ENCODE measurements at places on chromosomes 4 and X.

GRCh38 chr4:69071286-69071685 lies 25.0 kb upstream of the UGT2B7 start:
- no peak for DNase-seq

GRCh38 chr4:120775431-120775830 lies 147.1 kb downstream of the PRDM5 start:
- DNase-seq, result no peak

GRCh38 chrX:63101879-63102620 lies 249.1 kb downstream of the SPIN4 start:
- no peak for DNase-seq

DNA sequence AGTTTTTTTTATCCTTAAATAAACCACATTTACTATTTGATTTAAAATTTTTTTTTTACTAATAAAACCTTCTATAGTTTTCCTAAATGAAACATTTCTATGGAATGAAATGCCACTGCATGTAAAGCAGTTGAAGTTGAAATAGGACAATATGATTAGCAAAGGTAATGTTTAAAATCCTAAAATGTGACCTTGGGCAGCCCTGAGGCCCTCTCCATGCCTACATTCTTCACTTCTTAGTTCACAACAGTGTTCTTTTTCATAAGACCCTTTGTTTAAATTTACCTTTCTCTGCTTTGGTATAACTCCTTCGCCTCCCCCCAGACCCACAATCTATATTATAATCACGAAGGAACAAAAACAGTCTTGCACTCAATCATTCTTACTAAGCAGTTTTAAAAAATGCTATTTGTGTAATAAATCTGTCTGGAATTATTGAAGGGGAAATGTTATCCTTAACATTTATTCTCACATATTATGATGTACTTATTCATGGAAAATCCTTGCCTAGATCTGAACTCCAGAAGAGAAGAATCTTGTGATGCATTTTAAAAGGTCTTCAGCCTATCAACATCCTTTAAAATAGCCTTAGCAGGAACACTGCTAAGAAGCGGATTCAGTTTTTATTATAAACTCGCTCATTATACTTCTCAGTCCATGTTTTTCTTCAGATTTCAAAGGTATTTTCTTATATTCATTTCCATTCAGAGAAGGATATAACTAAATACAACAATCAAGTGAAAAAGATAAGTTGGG lies 124.6 kb upstream of the NAP1L5 start:
- DNase-seq, result no peak

DNA sequence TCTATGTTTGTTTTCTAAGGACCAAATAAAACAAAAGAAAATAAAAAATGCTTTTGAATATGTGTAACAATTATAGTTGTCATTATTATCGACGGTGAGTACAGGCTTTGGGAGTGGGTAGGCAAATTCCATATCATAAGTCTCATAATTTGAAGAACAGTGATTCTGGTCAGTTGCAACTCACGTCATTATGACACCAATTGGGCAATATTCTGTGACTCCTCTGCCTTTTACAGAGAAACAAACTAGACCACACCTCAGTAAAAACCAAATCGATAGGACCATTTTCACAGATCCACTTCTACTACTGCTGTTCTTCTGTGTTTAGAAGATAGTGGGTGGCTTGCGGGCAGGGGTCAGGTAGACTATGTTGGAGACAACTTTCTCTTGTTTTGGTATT lies 250.1 kb downstream of the C4orf33 start:
- no peak for DNase-seq

DNA sequence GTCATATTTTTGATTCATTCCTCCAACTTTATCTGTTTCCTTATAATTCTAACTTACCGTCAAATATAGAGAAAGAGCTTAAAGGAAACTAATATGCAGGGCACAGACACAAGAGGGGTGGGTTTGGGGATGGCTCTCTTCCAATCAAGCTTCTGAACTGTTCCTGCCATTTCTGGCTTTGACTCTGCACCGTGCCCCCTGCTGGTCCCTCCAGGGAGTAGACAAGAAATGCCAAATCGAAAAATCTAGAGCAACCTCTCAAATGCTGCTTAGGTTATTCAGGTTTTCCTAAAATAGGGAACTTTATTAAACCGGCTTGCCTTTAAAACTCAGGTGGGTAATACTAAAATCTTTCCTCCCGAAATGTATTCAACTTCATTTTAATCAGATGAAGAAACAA lies 39.8 kb upstream of the VCX3A start:
- no peak for DNase-seq

GRCh38 chr4:98470366-98470765 lies 188.0 kb downstream of the TSPAN5 start:
- no peak for DNase-seq

DNA sequence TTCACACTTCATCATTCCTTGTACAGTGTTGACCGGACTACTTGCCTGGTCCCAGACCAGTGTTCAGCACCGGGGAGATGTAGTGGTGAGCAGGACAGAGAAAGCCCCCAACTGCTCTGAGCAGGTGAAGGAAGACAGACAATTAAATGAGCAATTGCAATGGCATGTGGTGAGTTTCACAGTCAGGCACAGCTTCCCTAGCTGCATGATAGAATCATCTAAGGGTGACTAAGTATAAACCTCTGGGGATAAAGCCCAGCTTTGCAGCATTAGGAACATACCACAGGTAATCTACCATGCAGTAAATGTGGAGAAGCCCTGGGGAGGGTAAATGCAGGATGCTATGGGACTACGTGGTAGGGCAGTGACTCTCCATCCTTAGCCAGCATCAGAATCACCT lies 47.8 kb downstream of the TMA16 start:
- DNase-seq, result no peak

DNA sequence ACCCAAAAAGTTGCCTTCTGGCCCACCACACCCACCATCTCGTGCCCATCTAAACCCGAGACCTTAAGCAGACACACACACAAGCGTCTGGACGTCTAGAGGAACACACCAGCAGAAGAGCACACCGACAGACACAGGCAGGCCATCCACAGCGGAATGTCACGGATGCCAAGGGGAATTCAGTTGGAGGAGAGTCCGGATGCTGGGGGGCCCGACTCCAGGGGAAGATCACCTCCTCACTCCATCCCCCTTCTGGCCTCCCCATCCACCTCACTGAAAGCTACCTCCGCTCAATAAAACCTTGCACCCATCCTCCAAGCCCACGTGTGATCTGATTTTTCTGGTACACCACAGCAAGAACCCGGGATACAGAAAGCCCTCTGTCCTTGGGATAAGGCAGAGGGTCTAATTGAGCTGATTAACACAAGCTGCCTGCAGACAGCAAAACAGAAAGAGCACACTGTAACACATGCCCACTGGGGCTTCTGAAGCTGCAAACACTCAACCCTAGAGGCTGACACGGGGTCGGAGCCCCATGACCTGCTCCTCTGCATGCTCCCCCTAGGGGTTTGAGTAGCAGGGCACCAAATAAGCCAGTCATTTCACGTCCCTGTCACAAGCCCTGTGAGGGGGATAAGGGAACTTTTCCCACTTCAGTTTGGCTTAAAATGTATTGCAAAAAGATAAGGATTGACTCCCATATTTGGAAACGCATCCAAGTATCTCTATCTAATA lies 339.6 kb upstream of the PCDH10 start:
- DNase-seq, result no peak

DNA sequence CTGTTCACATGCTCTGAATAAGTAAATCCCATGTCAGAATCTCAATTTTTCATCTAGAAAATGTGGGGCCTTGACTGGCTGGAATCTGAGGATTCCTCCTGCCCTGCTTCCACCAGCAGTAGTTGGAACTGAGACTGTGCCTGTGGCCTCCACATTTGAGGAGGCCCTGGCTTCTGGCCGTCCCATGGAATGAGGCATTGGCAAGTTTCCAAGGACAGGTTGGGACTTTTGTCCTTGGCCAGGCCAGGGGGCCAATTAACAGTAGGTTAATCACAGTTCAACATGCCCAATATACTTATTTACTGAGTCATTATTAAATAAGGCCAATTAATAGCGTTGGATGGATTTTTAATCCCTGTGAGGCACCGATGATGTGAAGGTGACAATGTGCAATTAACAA lies 50.2 kb upstream of the GABRE start:
- DNase-seq, result no peak

DNA sequence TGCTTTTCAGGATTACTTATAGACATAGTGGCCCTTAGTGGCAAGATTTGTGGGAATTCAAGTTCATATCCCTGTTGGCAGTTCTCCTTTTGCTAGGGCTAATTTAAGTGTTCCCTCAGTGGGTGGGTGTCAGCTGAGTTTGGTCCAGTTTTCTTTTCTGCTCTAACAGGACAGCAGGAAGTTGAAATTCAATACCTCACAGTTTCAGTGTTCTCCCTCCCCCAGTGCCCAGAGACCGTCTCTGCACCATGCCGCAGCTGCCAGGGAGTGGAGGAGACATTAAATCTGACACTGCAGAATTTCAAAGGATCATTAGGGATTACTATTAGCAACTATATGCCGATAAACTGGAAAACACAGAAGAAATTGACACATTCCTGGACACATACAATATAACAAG lies 50.7 kb downstream of the UBE2NL start:
- DNase-seq, result no peak

- no peak for DNase-seq
These were observed 116.3 kb downstream of the HS3ST1 start for GRCh38 chr4:11312389-11312788.

DNA sequence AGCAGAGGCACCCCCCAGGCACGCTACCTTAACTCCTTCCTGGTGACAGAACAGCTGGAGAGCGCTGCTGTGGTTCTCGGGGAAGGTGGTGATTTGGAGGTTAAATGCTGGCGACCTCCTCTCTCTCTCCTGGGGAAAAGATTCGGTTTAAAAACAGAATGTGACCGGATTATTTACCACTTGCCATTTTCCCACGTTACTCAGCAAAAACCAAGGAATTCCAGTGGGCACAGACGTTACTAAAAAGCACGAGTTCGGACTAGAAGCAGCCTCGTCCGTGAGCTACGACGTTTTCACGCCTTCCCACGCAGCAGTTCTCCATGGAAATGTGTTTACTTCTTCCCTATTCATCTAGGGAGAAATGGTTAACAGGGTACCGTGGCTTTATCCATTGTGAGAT lies 32.3 kb upstream of the C4orf50 start:
- DNase-seq, result no peak

DNA sequence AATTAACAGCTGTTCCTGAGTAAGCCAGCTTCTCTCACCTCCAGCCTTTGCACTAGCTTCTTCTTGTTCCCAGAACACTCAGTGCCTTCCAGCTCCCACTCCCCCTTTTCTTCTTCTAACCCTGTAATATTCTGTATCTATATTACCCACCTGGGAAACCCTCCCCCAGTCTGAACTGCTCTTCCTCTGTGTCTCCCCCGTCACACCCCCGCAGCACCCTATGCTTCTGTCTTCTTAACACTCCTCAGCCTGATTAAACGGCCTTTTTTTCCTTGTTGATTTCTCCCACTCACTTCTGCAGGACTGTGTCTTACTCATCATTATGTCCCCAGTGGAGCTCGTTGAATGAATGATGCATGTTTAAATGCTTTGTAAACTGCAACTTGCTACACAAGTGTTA lies 9.0 kb upstream of the LONRF3 start:
- no peak for DNase-seq

DNA sequence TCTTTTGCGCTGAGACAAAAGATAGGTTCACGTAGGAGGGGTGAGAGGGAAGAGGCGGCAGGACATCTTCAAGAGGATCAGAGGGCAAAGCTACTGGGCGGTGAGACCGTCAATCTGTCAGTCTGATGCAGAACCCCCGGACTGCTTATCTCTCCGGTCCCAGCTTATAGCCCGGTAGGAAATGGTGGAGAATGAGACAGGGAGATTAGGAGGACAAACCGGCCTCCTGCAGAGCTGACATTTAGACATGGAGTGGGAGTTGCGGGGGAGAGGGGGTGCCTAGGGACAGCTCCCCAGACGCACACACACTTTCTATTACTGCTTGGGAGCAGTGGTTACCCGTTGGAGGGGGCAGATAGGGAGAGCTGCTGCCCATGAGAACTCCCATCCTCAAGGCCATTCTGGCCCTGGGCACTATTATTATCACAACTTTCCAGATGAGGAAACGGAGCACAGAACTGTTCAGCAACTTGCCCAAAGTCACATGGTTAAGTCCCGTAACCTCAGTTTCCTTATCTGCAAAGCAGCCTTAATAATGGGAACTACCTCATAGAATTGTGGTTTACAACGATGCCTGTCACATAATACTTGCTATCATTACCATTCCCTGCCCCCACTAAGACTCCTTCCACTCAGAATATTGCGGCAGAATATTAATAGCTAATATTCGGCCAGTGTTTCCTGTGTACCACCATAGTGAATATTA lies 1.1 kb upstream of the HDAC6 start:
- DNase-seq, result no peak

DNA sequence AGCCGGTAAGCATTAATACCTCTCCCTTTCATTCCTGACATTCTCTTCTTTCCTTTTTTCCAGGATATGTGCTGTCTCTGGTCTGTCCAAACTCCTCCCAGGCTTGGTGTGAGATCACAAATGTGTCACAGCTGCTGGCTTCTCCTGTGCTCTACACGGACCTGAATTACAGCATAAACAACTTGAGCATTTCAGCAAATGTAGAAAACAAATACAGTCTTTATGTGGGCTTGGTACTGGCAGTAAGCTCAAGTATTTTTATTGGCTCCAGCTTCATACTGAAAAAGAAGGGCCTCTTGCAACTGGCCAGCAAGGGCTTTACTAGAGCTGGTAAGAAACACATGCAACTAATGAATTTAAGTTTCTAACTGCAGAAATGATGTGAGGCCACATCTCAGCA lies 8.4 kb downstream of the NIPAL1 start:
- DNase-seq, result no peak

DNA sequence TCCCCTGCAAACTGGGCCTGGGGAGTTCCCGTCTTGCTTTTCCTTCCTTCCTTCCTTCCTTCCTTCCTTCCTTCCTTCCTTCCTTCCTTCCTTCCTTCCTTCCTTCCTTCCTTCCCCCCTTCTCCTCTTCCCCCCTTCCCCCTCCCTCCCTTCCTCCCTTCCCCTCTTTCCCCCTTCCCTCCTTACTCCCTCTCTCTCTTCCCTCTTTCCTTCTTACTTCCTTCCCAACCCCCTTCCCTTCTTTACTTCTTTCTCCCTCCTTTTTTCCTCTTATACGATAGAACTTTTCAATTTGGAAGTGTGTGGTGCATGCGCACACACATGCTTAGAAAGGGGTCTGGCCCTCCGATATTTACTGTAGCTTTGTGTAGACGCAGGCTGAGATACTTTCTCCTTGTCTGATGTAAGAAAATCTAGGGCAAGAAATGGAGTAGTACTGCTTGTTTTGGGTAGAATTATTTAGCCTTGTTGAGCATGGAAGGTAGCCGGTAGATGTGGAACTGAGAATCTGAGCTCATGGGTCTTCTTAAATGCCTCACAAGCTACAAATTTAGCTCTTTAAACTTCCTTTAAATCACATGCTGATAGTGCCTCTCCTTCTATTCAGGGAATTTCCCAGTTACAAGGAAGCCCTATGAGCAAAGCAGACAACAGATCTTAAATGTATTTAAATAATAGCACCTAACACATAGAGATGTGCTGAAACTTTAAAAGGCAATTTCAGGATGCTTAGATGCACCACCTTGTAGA lies 189.6 kb downstream of the GPAT3 start:
- DNase-seq, result no peak

Data from NCI-H2171 (cell line).